Skeletal muscle cell (primary cell): ENCODE measurements at places on chromosomes 12 and 14.

- no peak for DNase-seq
Observed at GRCh38 chr14:37599507-37600368, 4.3 kb downstream of the TTC6 start.

GRCh38 chr12:40986001-40986400 is 202.1 kb upstream of the PDZRN4 start:
- no peak for DNase-seq

DNA sequence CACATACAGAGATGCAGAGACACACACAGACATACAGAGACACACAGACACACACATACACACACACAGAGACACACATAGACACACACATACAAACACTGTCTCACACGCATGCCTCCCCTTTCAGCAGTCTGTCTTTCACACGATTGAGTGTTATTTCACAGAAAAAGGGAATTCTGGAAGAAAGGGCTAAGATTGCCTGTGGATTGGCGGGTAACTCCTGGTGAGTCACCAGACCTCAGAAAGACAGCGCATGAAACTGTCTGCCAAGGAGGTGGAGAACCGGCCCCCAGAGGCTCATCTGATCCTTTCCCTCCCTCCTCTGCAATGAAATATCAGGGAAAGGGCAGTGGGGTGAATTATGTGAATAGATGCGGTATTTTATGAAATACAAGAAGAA is 127.2 kb upstream of the GSC start:
- DNase-seq: peak; percentile 5

- DNase-seq: no peak
Observed at GRCh38 chr14:97887690-97888089, 1090.5 kb downstream of the VRK1 start.

DNA sequence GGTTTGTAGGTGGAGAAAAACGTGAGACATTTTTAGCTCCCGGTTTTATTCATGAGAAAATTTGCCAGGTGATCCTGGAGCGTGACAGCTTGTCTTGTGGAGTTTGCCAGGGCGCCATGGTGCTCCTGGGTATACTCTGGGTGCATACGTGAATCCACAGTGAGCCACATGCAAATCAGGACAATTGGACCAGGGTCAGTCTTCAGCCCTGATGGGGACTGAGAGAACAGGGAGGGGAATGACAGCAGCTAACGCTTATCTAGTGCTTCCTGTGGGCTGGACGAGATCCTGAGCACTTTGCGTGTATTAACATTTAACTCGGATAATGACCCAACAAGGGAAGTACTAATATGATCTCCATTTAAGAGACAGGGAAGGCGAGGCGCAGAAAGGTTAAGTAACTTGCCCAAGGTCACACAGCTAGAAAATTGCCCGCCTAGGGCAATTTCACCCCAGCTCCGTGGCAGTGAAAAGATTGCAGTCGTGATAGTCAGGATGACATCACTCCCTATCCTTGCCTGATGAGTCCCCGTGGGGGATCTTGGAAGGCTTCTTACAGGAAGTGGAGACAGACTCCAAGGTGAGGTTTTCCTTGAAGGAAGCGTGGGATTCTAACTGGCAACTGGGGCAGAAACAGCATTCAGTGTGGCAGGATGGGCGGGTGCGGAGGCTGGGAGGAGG is 118.4 kb upstream of the NCOR2 start:
- no peak for DNase-seq

DNA sequence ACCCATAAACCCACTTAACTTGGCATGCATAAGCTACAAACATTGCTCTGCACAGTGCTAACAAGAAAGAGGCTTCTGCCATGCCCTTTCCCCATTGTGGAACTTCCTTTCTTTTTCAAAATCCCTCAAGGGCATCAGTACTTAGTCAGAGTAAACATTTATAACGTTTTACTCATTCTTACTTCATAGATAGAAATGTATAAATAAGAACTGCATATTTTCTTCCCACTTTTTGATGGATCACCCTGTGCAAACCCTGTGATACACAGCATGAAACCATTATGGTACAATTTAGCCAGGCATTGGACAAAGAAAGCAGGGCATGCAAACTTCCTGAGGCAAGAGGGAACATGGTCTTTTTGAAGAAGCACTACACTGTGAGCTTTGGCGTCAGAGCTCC is 113.8 kb upstream of the FOXG1 start:
- DNase-seq: peak; percentile 57

GRCh38 chr12:6426882-6427671 is 17.7 kb upstream of the CD27 start:
- no peak for DNase-seq

DNA sequence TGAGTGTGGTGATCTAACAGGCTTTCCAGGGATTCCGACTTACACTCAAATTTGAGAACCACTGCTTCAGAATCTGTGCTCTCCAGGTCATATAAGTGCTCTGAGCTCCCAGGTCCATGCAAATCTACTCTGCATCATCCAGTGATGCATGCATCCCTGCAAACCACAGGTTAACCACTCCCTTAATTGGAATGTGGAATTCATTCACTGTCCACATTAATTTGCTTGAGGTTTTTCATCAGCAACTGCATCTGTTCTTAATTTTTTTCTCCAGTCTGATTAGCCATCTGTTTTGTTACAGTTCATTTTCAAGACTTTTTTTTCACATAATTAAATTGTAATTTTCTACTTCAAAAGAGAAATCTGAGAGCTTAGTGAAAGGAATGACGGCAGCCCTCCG is 43.4 kb upstream of the RIN3 start:
- DNase-seq: no peak

GRCh38 chr12:54164387-54165145 is 24.2 kb downstream of the SMUG1 start:
- no peak for DNase-seq
